ENCODE measurements at places on chromosomes 1 and 21.

- no peak for DNase-seq
Measured at GRCh38 chr1:43274125-43274803, 4.5 kb downstream of the TMEM125 start.

DNA sequence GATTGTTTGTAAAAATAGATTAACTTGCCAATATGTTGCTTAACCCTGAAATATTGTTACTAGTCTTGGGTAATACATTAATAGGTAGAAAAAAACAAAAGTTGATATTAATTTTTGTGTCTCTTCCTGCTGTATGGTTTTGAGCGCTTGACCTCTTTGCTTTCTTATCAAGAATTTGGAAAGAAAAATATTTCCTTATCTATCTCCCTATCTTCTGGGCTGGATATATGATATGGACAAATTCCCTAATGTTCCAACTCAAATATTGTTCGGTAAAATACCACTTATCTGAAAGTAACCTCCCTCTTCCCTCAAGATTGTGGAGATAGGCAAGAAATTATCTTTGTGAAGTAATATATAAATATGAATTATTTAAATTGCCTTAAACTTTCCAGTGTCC is 57.3 kb downstream of the ADGRL4 start:
- DNase-seq, result no peak

DNA sequence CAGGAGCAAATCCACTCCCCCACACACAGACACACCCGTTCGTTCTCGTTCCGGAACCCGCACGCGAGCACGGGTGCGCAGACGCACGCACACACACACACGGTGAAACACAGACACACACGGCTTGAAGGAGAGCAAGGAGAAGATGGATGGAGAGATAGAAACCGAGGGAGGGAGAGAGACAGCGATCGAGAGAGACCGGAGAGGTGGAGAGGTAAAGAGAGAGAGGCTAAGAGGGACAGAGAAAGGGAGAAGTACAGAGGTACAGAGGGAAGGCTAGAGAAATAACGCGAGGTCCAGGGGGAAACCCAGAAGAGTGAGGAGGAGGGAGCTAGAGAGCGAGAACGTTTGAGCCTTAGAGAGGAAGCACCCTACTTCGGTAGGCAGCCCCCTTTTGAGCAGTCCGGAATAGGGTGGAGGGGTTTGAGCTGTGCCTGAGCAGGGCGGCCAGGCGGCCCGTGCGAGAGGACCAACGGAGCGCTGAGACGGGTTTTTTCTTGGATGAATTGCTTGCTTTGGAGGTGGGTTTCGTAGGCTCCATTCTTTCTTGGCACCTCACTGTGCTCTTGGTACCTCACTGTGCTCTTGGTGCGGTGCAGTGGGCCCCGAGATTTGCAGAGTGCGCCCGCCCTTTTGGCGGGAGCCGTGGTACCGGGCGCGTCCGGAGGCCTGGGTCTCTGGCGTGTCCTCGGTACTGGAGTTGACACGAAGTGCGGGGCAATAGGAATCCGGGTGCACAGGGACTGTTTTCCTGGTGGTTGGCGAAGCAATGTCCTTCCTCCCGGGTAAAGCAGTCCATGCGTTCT is 88.4 kb upstream of the RHOU start:
- peak; percentile 58 for DNase-seq

GRCh38 chr1:207047505-207047904 is 3.5 kb downstream of the YOD1 start:
- no peak for DNase-seq

DNA sequence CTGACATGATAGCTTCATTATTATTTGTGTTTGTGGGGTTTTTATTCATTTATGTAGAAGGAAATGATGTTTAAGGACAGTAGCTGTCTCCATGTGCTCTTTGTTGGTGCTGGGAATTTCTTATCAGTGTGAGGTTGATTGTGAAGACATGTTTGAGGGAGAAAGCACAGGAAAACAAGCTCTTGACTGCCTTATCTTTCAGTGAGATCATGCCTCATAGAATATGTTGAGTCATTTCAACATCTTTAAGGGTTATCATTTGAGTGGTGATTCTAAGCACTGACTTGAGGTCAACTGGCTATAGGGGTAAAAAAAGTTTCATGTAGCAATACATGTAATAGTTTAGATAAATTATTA is 405.1 kb upstream of the ADAMTS5 start:
- no peak for DNase-seq

DNA sequence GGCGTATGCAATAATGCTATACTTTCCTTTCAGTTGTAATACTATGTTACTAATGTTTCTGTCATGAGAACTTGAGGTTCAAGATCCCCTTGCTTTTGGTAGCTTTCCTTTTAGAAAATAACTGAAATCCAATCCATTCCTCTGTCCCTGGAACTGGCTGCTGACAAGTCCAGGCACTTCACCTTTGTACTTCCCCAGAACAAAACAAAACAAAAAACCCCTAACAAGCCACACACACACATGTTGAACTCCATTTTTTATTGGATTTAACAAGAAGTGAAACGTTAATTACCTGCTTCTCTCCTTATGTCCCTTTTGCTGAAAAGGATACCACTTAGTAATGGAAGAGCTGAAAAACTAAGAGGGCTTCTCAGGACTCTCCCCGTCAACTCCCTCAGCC is 26.1 kb upstream of the SDC3 start:
- no peak for DNase-seq

All from NCI-H1694 (cell line).